ENCODE measurements at places on chromosomes 6 and 20.

GRCh38 chr20:13299401-13299800 lies 78.3 kb downstream of the ISM1 start:
- DNase-seq: no peak

GRCh38 chr20:44571362-44571988 lies 10.9 kb upstream of the PKIG start:
- no peak for DNase-seq

- DNase-seq: no peak
Observed at GRCh38 chr20:33843854-33844253, 32.7 kb downstream of the CHMP4B start.

DNA sequence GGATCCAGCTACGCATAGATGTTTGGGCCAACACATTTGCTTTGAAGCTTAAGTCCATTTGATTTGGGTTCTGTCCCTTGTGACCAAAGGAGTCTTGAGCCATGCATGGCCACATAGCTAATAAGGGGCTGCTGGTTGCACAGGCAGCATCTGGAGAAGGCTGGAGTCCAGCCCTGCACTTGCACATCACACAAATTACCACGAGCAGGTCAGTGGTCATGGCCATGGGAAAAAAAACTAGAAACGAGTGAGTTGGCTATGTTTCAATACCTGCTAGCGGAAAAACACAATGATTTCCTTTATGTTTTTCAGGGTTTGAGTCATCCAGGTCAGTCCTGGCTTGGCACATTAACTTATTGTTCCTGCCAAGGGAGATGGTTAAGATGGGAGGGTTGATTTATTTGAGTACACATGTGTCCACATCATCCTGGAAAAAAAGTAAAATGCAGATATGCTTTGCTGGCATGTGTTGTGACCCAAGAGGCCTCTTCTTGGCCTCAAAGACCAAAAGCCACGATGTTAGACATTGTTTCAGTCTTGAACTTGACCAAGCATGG lies 5.6 kb upstream of the STX16 start:
- no peak for DNase-seq

DNA sequence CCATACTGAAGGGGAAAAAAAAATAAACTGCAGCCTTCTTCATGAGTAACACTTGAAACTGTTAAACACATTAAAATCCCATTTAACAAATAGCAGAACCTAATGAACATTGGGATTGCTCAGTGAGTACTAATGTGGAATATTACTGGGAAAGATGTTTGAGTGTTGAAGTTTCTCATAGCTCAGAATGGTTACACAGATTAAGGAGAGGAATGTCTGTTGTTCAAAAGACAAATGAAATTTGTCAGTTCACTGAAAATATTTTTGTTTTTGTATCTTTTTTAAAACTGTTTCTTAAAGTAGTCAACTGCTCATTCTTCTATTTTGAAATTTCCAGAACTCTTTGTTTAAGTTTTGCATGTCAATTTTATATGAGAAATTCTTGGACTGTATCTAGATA lies 374.3 kb downstream of the LAMA2 start:
- no peak for DNase-seq

GRCh38 chr20:49207076-49207475 lies 12.1 kb upstream of the DDX27 start:
- DNase-seq: no peak
